ENCODE measurements at places on chromosomes 2 and 18.

GRCh38 chr2:132849118-132849517 is 179.1 kb upstream of the LYPD1 start:
- DNase-seq: no peak

GRCh38 chr2:43402452-43402937 is 176.1 kb upstream of the ZFP36L2 start:
- DNase-seq: no peak

DNA sequence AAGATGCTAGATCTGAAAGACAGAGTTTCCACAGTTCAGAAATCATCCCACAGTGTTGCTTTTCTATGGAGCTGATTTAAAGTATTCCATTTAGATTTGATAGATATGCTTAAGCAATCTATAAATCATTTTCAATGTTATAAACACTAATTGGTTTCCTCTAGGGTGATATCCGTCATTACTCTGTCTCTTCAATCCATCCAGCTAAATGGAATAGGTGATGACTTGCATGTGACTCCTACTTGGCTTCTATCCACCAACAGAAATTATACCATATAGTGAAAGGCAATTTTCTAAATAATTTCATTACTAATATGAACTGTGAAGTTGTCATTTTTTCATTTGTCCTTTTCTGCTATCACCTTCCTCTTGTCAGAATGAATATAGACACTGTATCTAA is 84.9 kb downstream of the AOX1 start:
- no peak for DNase-seq

- DNase-seq: no peak
These were observed 313.1 kb downstream of the PLCL1 start for GRCh38 chr2:198117406-198118041.

- no peak for DNase-seq
These were observed 60.2 kb upstream of the CAVIN2 start for GRCh38 chr2:191907091-191907490.

DNA sequence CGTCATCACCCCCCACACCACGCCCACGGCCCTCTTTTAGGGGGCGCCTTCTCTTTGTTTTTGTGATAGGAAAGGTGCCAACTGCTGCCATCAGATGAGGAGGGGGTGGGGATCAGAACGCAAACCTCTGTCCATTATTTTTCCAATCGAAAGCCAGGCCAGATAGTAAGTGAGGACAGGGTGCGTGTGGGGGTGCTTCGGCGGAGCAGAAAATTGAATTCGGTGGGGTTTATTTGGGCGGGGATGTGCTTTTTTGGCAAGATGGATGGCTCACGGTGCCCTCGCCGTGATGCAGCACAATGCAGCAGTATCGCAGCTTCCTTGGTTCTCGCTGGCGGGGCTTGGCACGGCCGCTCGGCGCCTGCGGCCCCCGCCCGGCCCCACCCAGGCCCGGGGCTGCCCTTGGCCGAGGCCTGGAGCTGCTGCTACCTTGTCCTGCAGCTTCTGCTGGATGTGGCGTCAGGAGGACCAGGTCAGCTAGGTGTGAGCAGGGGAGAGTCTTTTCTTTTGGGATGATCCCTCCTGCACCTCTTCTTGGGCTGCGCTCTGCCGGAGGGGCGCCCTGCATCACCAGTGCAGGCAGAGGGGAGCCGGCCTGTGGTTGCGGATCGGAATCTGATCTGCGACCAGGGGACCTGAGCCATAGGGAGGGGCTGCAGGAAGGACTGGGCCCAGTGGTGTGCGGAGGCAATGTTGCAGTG is 1.3 kb downstream of the SPTBN1 start:
- no peak for DNase-seq

DNA sequence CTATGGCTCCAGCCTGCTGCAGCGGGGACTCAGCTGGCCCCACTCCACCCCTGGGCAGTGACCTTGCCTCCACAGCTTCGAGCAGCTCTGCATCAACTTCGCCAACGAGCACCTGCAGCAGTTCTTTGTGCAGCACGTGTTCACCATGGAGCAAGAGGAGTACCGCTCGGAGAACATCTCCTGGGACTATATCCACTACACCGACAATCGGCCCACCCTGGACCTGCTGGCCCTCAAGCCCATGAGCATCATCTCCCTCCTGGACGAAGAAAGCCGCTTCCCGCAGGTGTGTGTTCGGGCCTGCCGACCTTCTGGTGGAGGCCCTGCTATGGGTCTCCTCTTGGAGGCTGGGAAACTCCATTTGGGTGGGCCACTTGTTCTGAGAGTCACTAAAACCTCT is 48.6 kb downstream of the MYO7B start:
- no peak for DNase-seq

DNA sequence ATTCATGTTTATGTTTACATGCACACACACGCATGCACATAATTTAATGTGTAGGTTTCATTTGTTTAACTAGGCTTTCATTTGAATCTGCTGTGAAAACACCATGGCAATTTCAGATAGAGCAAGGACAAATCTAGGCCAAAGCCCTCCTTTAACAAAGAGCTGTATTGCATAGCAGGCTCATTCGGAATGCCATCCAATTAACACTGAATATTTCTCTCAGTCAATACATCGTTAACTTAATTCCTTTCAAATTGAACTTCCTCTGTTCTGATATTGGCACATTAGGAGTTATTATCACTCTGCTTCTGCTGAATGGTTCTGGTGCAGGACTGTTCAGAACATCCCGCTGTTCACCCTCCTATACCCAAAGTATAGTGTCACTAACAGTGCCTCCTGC is 435.1 kb upstream of the CDH20 start:
- no peak for DNase-seq

- no peak for DNase-seq
These were observed 2.1 kb downstream of the GATA6 start for GRCh38 chr18:22171258-22172119.

DNA sequence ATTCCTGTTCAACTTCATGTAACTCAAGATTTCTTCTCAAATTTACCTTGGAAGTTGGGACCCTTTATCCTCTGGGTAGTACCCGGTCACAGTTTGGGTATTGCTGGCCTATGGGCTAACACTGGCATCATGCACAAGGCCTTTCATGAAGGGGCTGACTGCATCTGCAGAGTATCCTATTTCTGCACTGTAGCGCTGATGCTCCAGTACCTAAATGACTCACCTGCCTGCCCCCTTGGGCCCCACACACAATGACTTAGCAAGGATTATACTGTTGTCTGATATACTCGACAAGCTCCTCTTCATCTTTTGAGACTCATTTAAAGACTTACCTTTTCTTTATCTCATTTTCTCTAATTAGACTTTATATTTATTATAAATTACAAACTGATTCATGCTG is 39.9 kb downstream of the DNAH6 start:
- DNase-seq: no peak

DNA sequence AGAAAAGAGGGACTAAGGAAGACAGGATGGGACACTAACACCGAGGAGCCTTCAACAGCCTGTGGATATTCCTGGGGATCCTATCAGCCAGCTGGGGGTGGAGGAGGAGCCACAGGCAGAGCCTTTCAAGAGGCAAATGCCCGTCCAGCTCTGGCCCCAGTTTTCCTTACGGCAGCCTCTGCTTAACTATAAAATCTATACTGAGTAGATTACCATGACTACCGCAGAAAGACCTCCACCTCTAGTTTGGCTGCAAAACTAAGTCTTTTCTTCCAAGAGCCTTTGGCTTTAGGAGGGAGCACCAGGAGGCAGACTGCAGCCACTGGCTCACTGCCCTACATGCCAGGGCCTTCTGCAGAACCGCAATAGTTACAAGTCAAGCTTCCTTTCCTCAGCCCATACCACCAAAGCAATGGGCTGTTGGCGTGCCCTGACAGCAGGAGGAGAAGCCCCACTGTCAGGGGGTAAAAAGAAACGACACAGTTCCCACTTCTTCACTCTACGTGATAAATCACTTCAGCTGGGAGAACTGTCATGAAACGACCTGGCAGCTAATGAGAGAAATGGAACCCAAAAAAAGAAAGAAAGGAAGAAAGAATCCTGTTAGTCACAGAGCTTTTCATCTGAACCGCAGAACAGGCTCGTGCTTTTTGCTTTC is 25.1 kb upstream of the CREB1 start:
- DNase-seq: no peak

GRCh38 chr2:35526741-35527140 is 828.8 kb upstream of the CRIM1 start:
- no peak for DNase-seq

GRCh38 chr2:113847144-113847543 is 42.7 kb upstream of the ACTR3 start:
- no peak for DNase-seq

DNA sequence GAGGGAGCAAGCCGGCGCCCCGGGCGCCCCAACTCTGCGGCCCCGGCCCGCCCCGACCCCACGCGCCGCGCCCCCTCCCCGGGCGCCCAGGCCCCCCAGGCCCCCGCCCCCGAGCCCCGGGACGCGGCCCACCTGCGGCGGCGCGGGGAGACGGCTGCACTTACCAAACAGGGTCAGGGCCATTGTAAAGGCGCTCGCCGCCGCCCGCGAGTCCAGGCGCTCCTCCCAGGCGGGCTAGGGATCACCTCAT is 526 bp downstream of the CHN1 start:
- DNase-seq: no peak

- no peak for DNase-seq
These were observed 270.3 kb upstream of the LINC00305 start for GRCh38 chr18:64419156-64419555.

- DNase-seq: no peak
These were observed 391.2 kb downstream of the FBXO15 start for GRCh38 chr18:73756256-73757091.

GRCh38 chr2:52314231-52314630 is 1282.3 kb upstream of the NRXN1 start:
- DNase-seq: no peak

DNA sequence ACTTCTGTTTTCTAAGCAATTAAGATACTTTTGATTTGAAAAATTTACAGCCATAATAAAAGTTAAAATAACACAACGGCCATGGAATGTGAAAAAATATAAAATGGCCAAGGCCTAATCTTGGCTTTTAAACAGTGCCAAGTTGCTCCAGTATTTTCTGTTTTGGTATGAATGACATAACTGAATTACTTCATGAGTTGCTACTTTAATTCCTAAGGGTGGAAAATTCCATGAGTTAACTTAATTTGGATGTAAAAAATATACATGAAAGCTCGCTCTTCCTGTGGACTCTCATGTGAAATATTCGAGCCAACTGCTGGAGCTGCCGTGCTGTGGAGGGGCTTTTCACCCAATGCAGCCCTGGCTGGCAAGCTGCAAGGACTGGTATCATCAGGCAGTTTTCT is 286.0 kb upstream of the CCDC68 start:
- DNase-seq: no peak

DNA sequence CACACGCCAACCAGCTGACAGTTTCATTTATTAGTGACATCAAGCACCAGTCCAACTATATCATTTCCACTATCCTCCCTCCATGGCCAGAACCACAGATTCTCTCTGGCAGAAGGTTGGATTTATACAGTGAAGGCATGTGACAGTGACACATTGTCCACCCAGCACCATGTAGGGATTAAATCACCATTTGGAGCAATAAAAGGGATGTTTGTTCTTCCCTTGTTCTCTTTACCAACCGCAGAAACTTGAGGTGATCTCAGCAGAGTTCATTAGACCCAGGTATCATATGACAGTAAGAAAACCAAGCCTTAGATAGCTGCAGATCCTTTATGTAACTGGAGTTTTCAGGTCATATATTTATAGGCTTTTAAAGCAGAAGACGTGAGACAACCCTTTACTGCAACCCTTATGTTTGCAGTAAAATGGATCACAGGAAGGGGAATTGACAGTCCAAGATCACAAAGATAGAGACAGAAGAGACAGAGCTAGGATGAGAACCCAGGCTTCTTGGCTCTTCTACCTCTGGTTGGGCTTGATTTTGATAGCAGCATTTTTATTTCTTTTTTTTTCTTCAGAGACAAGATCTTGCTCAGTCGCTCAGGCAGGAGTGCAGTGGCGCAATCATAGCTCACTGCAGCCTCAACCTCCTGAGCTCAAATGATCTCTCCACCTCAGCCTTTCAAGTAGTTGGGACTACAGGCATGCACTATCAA is 80.1 kb downstream of the XDH start:
- no peak for DNase-seq

GRCh38 chr2:3189961-3190360 is 187.7 kb downstream of the EIPR1 start:
- DNase-seq: no peak

- no peak for DNase-seq
These were observed 1.2 kb downstream of the MXD1 start for GRCh38 chr2:69916106-69916505.
